Activated CD4-positive, alpha-beta T cell treated with anti-CD3 and anti-CD28 coated beads, Interleukin-2, amount 50 U/mL, for 1 hour (primary cell): ENCODE measurements at places on chromosomes 2 and 18.

GRCh38 chr18:74299746-74300145 lies 8.0 kb upstream of the CYB5A start:
- DNase-seq = no peak

DNA sequence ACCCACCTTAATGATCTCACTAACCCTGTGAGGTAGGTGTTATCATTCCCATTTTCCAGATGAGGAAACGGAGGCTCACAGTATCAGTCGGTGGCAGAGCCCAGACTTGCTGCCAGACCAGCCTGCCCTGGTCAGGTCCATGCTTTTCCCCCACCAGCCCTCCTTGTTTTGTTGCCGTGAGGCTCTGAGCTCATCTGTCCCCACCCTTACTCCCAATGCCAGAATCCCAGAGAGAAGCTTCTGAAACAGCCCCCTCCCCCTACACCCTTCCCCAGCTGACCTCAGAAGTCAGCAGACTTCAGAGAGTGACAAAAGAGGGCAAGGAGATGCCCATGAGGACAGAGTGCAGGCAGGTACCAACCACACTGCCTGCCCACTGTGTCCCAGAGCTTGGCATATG lies 20.8 kb upstream of the TNS1 start:
- DNase-seq = no peak

- no peak for DNase-seq
Measured at GRCh38 chr2:59588286-59588685, 965.2 kb downstream of the BCL11A start.

DNA sequence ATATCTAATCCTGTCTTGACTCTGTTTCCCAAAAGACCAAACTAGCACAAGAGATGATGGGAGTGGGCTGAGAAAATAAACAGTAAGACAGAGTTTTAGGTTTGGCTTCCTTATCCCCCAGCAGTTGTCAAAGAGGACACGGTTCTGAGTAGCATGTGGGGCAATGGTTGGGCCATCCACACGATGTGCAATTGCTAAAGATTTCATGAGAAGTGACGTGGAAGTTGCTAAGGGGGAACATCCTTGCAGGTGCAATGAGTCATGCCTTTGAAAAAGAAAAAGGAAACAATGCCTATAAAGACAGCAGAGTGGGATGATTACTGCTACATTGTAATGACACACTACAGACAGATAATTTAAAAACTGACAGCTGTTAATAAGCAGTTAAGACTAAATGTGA lies 1395.8 kb downstream of the LRP1B start:
- DNase-seq = no peak

- no peak for DNase-seq
Measured at GRCh38 chr18:32343634-32344033, 127.0 kb downstream of the GAREM1 start.

- no peak for DNase-seq
Measured at GRCh38 chr2:16405551-16405950, 260.1 kb downstream of the CYRIA start.

DNA sequence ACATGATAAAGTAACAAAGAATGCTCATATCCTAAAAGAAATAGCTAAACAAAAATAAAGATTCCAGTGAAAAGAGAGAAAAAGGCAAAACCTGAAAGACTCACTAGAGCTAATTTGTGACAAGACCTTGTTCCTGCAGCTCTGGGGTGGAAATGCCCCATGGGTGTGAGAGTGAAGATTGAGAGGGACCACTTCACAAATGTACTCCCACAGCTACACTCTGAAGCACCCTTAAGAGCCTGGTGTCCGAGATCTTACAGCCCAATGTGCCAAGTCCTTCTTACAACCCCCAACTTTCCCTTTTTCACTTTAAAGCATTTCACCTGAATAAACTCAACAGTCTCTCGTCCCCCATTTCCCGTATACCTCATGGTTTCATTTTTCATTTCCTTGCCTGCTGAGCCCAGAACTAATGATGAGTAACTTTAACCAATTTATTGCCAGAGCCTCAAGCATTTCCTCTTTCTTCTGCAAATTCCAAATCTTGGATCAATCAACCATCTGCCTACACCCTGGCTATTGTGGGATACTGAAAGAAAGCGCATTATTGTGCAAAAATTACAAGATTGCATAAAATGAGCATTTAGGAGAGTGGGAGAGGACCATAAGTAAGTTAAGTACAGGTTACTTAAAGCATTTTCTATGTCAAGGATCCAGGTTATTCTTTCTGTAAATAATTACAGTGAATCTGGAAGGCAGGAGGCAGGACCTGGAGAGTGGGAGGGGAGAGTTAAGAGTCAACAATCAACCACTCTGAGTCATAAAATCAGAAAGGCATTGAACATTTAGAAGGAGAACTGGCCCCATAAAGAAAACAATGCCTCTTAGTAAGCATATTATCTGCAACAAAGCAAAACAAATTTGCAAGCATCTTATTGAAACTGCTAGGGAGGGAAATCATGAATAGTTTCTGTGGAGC lies 804.4 kb upstream of the CELF4 start:
- DNase-seq = no peak

- DNase-seq = no peak
Measured at GRCh38 chr2:43798300-43798699, 24.5 kb downstream of the DYNC2LI1 start.

- DNase-seq = no peak
Measured at GRCh38 chr18:70428439-70428838, 139.6 kb downstream of the SOCS6 start.

GRCh38 chr18:78709261-78709809 lies 270.3 kb upstream of the SALL3 start:
- DNase-seq = no peak

DNA sequence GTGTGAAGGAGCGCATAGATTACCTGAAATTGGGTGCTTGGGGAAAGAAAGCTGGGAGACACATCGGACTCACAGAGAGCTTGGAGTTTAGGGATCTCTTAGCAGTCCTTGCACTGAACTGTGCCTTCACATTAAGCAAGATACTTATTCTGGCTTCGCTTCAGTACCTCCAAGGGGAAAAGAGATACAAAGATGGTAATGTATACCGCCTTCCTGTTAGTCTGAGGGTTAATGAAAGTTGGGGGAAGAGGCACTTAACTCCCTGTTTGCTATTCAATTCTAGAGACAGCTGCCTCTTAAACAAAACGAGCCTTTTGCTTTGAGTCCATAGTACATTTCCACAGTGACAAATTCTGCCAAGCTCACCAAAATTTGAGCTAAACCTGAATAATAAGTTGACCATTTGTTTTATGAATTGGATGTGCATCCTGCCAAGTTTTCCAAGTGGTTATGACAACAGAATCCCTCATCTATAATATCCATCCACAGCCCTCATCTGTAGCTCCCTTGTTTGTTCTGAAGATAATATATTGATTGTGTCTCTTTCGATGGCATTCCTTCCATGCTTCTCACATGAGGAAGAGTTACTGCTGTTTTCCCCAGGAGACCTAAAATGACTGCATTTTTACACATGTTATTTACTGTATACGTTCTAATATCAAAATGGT lies 287.1 kb upstream of the ATP5MC3 start:
- no peak for DNase-seq

GRCh38 chr2:158990397-158991214 lies 22.2 kb downstream of the TANC1 start:
- no peak for DNase-seq

DNA sequence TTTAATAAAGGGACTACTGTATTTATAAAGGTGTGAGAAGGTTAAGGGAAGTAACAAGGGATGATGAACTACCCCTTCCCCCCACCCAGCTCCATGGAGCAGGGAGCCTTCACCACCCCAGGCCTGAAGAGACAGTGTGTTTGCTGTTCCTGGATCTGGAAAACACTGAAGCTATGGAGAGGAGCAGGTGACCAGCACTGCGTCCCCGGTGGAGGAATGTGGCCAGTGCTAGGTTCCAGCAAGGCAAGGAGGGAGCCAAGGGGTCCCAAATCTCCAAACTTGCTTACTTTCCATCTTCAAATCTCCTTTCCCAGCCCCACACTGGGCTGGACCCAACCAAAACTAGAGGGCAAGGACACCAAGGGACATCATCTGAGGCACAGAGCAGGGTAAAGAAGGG lies 128.7 kb upstream of the CD302 start:
- no peak for DNase-seq

DNA sequence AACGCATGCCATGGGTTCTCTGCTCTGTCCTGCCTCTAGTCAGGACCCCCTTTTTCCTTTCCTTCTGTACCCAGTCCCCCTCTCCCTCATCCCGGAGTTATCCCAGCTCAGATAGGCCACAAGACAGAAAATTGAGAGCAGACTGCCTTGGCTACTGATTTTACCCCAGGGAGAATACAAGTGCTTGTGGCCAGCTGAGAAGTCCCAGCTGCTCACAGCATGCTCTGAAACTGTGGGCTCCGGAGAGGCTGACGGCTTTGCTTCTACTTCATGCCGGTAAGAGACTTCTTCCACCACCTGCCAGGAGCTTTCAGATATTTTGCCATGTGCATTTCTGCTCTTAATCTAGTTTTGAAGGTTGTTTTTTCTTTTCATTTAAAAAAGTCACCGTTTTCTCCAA lies 20.0 kb upstream of the SIX2 start:
- DNase-seq = no peak
